ENCODE measurements at places on chromosomes 13 and 19.

GRCh38 chr13:31334547-31334946, 134.8 kb downstream of the B3GLCT start:
- DNase-seq = no peak

- DNase-seq = no peak
Measured at GRCh38 chr13:83333614-83334388, 548.5 kb downstream of the SLITRK1 start.

DNA sequence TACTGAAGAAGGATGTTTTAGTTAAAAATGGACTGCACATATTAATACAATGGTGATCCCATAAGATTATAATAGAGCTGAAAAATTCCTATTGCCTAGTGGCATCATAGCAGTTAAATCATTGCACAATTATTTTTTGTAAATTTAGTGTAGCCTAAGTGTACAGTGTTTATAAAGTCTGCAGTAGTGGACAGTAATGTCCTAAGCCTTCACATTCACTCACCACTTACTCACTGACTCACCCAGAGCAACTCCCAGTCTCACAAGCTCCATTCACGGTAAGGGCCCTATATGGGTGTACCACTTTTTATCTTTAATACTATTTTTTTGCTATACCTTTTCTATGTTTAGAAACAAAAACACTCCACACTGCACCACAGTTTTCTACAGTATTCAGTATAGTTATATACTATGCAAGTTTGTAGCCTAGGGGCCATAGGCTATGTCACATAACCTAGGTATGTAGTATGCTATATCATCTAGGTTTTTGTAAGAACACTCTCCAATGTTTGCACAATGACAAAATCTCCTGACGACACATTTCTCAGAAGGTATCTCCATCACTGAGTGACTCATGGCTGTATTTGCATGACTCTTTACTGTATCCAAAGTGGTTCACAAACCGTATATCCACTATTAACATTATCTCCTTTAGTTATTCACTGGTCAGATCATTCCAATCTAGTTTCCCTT, 536.0 kb downstream of the KLF12 start:
- no peak for DNase-seq

- no peak for DNase-seq
Measured at GRCh38 chr13:108352599-108352998, 83.1 kb downstream of the TNFSF13B start.

DNA sequence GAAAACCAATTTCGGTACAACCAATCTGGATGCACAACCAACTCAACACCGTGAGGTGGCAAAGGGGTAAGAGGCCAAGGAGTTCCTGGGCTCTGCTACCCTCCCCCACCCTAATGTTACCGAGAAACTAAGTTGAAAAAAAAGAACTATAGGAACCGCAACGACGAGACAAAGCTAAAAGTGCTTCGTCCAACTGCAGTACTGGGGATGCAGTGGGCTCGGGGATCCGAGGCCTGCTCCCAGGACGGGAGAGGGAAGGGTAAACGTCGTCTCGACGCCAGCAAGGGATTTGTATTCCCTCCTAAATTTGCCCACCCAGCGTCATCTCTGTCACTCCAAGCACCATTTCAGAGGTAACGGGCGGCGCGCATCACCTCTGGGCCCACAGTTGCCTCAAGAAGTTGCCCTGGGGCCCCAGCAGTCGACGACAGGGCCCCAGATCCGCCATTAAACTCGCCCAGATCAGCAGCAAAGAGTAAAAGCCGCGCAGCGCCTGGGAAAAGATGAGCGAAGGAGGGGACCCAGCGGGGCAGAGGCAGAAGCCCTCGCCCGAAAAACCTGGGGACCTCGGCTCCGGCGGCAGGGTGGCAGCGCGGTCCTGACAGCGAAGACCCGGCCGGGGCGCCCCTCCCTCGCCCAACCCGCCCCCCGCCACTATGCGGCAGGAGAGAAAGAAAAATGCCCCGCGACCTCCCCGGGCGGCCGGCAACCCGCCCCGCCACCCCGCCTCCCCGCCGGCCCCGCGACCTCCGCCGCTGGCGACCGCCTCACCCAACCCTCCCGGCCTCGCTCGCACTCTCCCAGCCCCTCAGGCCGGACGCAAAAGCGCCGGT, 752 bp downstream of the ZMYM5 start:
- peak; percentile 11 for DNase-seq

DNA sequence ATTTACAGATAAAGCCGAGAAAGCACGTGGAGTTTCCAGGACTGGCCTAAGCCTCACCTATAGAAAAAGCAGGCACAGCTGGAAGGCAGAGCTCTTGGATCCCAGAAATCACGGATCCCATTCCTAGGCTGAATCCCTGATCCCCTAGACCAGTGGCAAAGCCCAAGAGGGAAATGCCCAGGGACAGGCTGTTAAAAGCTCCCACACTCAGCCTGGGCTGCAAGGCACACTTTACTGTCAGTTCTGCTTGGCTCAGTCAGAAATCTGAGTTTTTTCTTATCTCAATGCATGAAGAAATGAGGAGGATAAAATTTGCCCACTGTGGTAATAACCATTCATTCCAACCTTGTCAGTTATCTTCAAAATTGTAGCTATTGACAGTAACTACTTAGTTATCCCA, 8.0 kb upstream of the FUT2 start:
- no peak for DNase-seq

DNA sequence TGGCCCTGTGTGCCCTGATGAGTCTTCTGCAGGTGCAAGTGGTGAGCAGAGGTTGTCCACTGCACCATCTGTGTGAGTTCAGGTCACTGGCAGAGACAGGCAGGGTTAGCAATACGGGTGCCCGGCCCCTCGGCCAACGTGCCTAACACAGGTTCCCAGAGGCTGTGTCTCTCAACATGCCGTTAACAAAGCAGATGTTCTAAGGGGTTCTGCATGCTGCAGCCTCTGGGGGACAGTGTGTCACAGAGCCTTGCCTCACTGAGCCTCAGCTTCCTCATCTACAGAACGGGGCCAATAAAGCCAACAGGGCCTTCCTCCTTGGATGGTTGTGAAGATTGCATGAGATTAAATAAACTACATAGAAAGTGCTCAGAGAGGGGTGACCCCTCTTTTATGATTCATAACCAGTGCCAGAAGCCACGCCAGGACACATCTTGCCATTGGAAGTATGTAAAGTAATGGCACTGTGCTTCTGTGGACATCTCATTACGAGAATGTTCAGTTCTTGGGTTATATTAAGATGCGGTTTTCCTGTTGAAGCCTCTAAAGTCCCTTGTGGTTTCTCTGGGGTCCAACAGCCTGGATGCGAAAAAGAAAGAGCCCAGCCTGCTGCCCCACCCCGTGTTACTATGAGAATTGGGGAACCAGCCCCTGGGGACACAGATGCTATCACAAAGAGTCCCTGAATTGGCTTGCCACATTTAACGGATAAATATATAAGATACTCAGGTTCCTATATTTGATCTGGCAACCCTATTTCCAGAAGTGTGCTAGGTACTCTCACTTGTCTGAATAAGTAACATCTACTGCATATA, 11.2 kb upstream of the ARHGEF18 start:
- no peak for DNase-seq

DNA sequence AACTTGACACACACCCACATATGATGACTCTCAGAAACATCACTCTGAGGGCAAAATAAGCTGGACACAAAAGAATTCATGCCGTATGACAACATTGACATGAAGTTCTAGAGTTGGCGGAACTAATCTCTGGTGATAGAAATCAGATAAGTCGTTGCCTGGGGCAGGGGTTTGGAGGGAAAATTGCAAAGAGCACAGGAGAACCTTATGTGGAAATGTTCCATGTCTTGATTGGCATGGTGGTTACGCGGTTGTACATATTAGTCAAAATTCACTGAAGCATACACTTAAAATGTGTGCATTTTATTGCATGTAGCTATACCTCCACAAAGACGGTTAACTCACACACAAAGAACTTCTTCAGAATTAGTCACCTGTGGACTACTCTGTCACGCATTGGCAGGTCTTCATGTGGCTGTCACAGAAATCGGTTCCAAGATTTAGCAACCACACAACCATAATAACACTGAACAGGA, 137.8 kb upstream of the GJB6 start:
- no peak for DNase-seq

DNA sequence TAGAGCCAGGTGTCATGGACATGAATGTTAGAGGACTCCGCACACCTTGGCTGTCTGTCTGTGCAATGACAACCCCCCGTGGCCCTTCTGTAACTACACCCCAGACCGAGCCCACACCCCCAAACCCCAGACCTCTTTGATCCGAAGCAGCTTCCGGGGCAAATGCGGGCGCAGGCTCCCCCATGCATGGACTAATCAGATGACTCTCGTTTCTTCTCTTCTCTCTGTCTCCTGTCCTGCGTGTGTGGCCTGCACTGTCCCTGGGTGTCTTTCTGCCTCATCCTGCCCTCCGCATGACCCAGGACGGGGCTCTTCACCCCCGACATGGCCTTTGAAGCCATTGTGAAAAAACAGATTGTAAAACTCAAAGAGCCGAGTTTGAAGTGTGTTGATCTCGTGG, 38.9 kb downstream of the TMED1 start:
- DNase-seq = peak; percentile 35

- DNase-seq = no peak
Measured at GRCh38 chr19:47315125-47315821, 5.6 kb downstream of the C5AR1 start.

GRCh38 chr13:62043600-62043999, 628.0 kb upstream of the PCDH20 start:
- no peak for DNase-seq

DNA sequence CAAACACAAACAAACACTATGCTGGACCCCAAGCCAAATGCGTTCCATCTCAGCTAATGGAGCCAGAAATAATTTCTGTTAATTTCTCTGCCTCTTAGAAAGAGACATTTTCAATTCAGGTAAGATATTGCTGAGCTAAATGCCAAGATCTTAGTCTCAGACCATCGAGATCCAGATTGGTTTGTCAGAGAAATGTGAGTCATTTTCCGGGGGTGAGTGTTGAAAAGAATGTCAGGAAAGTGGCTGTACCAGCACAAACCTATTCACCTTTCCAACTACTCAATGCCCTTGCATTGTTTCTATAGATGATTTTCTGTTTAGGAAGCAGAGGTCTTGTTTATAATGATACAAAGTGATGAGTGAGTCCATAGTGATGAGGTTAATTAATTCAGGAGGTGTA, 266.8 kb upstream of the TSHZ3 start:
- no peak for DNase-seq

- peak; percentile 42 for DNase-seq
Measured at GRCh38 chr19:35044317-35045117, 3.0 kb downstream of the HPN start.

DNA sequence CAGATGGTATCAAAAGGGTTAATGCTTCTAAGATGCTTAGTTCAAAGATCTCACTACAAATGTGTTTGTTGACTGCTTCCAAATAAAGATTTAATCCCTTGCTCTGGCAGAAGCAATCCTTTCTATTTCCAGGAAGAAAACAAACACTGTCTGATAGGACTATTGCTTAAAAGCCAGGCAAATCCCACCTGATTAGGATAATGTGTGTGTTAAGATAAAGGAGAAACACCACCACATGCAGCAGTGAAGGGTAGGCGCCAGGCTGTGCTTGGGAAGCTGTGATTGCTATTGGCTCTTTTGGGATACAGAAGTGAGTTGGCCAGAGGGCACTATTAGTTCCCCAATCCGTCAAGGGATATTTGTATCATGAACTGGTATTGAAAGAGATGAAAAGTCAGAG, 62.8 kb upstream of the LRCH1 start:
- DNase-seq = no peak

DNA sequence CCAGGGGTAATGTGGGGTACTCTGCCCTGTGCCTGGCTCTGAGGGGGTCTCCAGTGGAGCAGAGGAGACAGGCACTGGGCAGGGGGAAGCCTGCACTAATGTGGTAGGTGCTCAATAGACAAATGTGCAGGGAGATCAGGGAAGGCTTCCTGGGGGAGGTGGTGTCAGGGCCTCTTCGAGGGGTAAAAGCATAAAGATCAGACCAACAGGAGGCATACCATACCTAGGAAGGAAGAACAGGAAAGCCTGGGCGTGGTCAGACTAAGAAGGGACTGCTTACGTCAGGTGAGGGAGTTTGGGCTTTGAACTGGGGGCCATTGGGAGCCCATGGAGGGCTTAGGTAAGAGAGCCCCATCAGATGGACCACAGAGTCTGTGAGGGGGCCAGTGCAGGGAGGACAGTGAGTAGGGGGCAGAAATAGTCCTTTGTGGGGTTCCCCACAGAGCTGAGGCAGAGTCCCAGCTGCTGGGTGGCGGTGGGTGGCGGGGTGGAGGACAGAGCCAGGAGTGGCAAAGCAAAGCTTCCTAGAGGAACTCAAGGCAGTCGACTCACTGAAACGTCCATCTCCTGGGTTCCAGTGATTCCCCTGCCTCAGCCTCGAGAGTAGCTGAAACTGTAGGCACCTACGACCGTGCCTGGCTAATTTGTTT, 8.8 kb downstream of the PRR36 start:
- no peak for DNase-seq

GRCh38 chr19:32537580-32537979, 43.4 kb upstream of the PDCD5 start:
- DNase-seq = no peak

DNA sequence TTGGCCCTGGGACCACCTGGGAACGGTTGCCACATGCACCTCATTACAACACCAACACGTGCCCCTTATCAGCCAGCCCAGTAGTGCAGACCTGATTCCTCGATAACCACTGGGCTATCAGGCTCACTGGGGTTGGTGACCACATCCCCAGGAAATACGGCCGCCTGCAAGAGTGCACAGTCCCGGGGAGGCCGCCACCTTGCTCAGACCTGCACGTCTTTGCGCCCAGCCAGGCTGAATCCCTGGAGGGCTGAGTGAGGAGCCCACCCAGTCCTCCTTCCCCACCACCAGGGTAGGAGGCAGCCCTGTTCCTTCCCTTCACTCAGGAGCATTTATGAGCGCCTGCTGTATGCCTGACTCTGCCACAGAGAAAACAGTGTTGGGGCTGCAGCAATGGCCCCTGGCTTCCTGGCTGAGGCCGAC, 67.8 kb downstream of the CEBPG start:
- no peak for DNase-seq

- DNase-seq = peak; percentile 17
Measured at GRCh38 chr19:17302391-17303166, 646 bp downstream of the ABHD8 start.

GRCh38 chr19:8500158-8500557, 2.3 kb downstream of the PRAM1 start:
- no peak for DNase-seq

- no peak for DNase-seq
Measured at GRCh38 chr13:87941226-87941625, 270.1 kb downstream of the SLITRK5 start.

GRCh38 chr13:91468301-91468700, 69.9 kb downstream of the GPC5 start:
- DNase-seq = no peak

DNA sequence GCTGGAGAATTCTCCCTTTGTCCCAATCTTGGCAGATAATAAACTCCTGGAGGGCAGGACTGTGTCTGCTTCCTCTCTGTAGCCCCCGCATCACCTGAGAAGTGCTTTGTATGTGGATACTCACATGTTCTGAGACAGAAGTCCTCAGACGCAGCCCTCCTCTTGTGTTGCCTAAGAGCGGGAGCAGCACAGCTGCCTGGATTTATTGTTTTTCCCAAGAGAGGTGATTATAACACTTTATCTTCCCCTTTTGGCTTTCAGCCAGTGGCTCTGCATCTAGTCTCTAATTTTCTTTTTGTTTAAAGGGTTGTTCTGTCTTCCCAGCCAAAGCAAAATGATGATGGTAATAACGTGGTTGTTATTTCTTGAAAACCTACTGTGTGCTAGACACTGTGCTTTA, 36.1 kb downstream of the OLFM4 start:
- no peak for DNase-seq

- no peak for DNase-seq
Measured at GRCh38 chr19:55345818-55346724, 6.4 kb downstream of the KMT5C start.

GRCh38 chr19:34985249-34986022, 14.7 kb upstream of the GRAMD1A start:
- DNase-seq = no peak

All from activated T-helper 1 cell treated with Interleukin-2 at 50 U/mL for 16 hours (primary cell).